Mammary microvascular endothelial cell (primary cell): ENCODE measurements at places on chromosomes 4 and X. TPM values are rescaled to one million over a fixed set of nuclear protein-coding genes. Genes with fewer than 3 reads are reported as not detected.

Gene RIBC1
- 0.05 and 0.33 TPM in 2 replicates for total RNA-seq

Gene ATP2B3
- not detected in 2 replicates for total RNA-seq

Gene SMARCA1
- total RNA-seq, result 8.0 and 8.4 TPM in 2 replicates

Gene PPBP
- not detected in 2 replicates for total RNA-seq

Gene CDS1
- total RNA-seq, result under 0.01 TPM in 1 of 2 replicates, not detected in the other

Gene NOX1
- total RNA-seq, result not detected in 2 replicates
